Cerebellar nuclear complex (tissue), 1 donor: ENCODE measurements at places on chromosomes 2 and 18.

GRCh38 chr2:71749671-71750101 is 296.3 kb downstream of the DYSF start:
- no peak for DNase-seq

DNA sequence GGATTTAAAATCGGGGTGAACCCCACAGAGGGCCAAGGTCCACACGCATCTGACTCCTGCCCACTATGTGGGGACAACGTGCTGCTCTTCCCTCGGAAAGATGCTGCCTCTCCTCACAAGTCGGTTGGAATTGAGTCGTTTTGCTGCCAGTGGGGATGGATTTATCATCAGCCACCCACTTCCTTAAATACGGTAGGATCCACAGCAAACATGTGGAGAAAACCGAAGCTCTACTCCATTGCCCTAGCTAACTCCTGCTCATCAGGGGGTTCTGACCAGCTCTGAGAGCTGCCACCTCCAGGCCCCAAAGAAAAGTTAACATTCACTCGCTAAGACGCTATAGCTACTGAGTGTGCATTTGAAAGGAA is 80.9 kb downstream of the CHRNA1 start:
- no peak for DNase-seq

- no peak for DNase-seq
These were observed 467.2 kb downstream of the LRRTM4 start for GRCh38 chr2:77054938-77055337.

GRCh38 chr18:22282311-22283115 is 113.1 kb downstream of the GATA6 start:
- no peak for DNase-seq

DNA sequence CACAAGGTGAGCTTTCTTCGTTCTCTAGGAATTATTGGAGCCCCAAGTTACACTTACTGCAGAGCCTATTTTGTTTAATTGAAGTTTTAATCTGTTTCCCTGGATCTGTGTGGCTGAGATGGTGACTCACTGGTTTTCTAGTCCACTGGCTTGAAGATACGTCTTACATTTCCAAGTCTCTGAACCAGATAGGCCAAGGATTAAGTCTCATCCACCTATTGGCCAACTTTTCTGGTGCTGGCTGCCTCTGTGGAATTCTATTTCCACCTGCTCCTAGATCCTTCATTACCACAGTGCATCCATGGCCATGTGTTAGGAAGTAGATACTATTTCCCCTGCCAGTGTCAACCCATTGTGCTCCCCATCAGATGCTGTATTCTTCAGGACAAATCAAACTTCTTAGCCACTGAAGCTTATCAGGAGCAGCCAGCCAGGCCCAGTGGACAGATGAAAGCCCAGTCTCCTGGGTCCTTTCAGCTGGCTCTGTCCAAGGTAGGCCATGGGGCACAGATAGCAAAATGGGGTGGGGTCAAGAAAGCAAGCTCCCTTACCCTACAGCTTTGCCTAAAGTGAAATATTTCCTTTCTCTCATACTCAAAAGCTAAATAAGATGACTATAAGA is 198.8 kb upstream of the TCF4 start:
- no peak for DNase-seq

DNA sequence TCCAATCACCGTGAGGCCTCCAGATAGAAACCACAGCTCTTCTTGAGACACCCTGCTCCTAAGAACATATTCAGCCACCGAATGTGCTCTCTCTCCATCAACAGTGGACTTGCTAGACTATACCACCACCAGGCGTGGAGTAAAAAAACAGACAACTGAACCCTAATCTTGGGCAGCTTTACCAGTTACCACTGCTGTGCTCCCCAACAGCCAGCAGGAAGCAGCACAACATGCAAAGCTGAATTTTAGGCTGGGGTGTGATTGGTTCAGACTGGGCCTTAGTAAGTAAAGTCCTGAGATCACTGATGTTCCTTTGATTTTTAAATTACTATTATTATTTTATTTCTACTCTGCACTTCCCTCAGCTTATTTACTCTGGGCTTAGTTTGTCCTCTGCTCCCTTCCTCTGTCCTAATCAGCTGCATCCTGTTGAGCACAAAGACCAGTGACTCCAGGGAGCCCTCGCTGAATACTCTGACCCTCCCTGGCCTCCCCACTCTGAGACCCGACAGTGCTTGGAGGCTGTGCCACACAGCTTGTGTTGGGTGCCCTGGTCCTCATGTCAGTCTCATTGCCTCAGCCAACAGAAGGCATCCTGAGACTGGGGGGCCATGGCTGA is 21.9 kb downstream of the MRPL35 start:
- no peak for DNase-seq

DNA sequence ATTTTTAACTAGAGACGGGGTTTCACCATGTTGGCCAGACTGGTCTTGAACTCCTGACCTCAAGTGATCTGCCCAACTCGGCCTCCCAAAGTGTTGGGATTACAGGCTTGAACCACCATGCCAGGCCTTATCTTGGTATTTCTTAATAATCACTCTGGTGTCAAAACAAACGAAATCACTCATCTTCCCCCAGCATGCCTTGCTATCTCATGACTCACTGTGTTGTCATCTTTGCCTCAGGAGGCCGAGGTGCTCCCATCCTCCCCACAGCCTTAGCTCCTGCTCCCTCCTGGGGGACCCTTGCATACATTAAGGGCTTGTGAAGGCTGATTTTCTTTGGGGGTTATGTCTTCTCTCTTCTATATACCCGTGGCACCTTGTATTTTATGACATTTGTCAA is 250.1 kb upstream of the DPP10 start:
- no peak for DNase-seq

GRCh38 chr2:62705859-62706720 is 577 bp downstream of the EHBP1 start:
- peak; percentile 5 for DNase-seq

DNA sequence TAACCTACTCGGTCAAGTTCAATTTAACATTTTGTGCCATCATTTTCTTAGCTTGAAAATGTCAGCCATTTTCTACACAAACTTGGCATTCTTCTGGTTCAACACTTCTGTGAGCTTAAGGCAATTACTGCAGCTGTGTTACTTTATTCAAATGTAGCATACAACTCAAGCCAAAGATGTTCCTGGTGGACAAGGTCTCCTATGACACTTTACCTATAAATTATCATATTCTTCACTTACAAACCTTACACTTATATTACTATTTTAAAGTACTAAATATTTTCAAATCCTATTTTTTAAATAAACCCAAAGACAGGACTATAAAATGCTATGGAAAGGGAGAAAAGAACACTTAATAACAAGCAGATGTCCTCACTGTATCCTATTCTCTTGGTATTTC is 1045.3 kb downstream of the TSN start:
- DNase-seq, result no peak

- no peak for DNase-seq
These were observed 123.9 kb upstream of the CD302 start for GRCh38 chr2:159921752-159922404.

DNA sequence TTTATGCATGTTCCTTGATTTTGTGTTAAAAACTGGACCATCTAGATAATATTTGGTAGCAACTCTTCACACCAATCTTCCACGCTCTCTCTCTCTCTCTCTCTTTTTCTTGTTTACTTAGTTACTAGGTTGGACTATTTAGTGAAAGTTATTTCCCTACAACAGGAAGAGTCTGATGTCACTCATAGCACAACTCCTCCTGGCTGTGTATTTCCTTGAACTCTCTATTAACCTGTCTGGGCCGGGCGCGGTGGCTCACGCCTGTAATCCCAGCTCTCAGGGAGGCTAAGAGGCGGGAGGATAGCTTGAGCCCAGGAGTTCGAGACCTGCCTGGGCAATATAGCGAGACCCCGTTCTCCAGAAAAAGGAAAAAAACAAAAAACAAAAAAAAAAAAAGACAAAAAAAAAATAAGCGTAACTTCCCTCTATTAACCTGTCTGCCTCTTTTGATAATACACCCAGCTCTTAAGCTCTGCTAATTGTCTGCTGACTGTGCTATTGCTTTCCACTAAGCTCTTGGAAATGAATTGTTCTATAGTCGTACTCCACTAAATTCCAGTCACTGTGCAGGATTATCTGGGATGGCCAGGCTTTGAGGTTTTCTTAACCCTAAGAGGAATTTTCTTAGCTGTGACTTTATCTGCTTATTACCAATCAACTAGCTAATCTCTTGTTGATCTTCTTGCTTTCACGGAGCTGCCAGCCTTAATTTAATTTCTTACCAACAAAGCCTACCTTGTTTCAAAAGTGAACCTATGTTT is 18.1 kb upstream of the CDH19 start:
- no peak for DNase-seq

- DNase-seq, result no peak
These were observed 598.1 kb downstream of the RNF144A start for GRCh38 chr2:7515327-7515726.

GRCh38 chr2:126761256-126761980 is 105.5 kb downstream of the GYPC start:
- DNase-seq, result no peak

- DNase-seq, result no peak
These were observed 143.9 kb downstream of the MYCN start for GRCh38 chr2:16084274-16084673.

GRCh38 chr2:16103614-16104314 is 163.4 kb downstream of the MYCN start:
- DNase-seq, result no peak

GRCh38 chr2:197885126-197885525 is 80.7 kb downstream of the PLCL1 start:
- no peak for DNase-seq

- no peak for DNase-seq
These were observed 43.1 kb downstream of the EDAR start for GRCh38 chr2:108945969-108946368.

DNA sequence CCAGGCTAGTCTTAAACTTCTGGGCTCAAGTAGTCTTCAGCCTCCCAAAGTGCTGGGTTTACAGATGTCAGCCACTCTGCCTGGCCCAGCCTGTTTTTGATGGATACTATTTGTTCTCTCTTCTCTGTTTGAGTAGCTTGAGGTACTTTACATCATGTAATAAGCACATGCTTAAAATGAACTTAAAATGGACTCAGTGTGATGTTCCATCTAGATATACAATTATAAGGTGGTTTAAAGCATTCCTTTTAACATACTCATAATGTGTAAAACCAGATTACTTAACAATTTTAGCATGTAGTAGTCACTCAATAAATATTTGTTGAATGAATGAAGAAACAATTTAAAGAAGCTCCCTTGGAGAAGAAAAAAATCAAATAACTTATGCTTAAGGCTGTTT is 9.6 kb downstream of the PTPRM start:
- DNase-seq, result no peak

- DNase-seq, result no peak
These were observed 687 bp downstream of the CTDP1 start for GRCh38 chr18:79680100-79680879.

GRCh38 chr2:46705654-46706053 is 210.0 kb downstream of the MCFD2 start:
- no peak for DNase-seq

GRCh38 chr2:48849770-48850169 is 94.2 kb upstream of the LHCGR start:
- no peak for DNase-seq

GRCh38 chr18:48934723-48935432 is 15.9 kb downstream of the SMAD7 start:
- DNase-seq, result no peak
